Sciatic nerve (tissue), 2 donors: ENCODE measurements at places on chromosomes 6 and 20.

- no peak for DNase-seq
These were observed 52.8 kb downstream of the RIPOR2 start for GRCh38 chr6:24882835-24883555.

GRCh38 chr6:44495036-44495901, 107.8 kb downstream of the CDC5L start:
- DNase-seq = no peak

DNA sequence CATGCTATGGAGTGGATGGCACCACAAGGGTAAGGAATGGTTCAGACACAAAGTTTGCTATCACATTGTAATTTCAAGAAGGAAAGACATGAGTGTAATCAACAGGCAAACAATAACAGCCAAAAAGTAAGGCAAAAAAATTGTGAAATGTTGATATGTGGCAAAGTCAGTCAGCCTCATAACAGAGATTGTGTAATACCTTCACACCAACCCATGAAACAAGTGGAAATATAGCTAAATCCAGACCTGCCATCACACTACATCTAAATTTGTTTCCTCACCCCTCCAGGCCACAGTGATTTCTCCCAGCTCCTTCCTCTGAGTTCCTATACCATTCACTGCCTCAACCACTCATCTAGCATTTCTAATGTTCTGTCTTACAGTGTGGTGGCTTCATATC, 37.3 kb downstream of the SIM1 start:
- DNase-seq = no peak

GRCh38 chr6:81575442-81575841, 177.0 kb downstream of the TENT5A start:
- no peak for DNase-seq

DNA sequence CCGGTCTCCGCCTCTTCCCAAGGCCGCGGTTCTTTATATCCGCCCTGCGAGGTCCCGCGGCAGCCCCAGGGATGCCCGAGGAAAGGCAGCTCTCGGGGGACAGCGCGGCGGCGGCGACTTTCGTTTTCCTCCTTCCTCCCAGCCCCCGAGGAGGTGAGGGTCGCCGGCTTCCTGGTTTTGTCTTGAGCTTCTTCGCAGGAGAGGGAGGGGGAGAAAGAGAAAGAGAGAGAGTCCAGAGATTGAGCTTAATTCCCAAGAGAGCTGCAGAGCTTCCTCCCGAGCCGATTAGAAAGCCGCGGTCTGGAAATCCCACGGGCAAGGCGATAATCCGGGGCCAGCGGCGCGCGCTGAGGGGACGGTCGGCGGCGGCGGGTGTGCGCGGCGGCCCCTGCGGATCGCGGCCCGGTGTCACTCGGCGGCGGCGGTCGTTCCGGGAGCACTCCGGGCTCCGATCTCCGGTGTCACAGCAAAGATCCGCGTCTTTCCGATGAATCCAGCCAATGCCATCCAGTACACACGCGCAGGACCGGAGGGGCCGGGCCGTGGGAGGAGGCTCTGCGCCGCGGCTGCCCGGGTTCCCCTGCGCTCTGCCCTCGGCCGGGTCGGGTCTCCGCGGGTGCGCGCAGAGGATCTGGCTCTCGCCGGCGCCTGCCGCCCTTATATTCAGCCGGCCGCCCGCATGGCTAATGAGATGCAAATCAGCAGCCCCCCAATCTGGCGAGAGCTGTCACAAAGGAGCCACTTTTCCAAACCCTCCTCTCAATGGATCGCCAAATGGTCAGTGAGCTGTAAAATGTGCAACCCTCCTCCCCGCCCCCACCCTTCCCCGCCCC, at the start of gene DLL1:
DLL1 (minus strand) TSS at position 783 of the 833 bp plus-strand sequence. CDS start 939 bp downstream, outside the sequence.
- DNase-seq = no peak

DNA sequence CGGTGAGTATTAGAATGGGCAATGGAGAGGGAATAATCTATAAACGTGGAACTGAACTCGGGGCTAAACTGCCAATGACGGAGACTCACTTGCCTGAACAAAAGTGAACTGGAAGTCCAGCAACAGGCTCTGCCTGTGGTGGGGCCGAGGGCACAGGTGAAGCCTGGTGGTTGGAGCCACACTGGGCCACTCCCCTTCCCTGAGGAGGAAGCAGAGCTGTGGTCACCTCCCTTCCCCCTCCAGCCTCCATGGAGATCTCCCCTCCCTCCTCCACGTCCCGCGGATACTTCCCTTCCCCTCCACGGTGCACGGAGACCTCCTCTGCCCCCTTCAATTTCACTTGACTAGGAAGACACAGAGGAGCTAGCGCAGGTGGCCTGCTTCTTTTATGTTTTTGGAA, 14.7 kb upstream of the DSP start:
- DNase-seq = no peak

DNA sequence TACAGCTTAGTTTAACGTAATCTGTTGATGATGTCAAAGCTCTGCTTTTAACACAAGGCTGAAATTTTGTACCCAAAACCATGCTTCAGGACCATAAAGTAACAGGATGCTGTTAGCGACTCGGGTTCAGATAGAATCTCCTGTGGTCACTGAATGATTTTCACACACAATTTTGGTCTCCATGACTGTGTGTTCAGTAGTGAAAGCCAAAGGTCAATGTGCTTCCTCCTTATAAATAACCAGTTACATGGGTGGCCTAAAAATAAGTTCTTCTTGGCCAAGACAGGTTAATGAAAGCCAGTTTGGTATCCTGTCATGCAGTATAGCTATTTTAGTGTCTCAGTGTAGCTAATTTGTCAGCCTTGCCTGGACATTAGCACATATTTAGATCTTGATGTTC, 19.1 kb upstream of the LOC128125822 start:
- DNase-seq = no peak

- no peak for DNase-seq
These were observed 7.7 kb downstream of the AMD1 start for GRCh38 chr6:110882274-110882619.

DNA sequence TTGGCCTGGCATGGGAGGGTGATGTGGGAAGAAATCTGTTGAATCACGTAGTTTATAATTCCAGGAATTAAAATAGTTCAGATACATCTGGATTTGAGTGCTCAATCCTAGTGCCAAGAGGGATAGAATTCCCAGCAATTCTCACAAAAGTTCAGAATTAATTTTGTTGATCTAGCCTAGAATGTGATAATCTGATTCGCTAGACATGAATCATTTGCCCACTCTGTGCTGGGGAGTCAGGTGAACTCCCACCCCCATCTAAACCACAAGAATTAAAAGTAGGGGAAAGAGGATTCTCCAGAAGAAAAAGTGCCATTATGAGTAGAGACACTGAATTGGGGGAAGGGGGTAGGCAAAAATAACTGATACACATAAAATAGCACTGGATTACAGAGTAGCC, 85.0 kb downstream of the LIN28B start:
- no peak for DNase-seq

DNA sequence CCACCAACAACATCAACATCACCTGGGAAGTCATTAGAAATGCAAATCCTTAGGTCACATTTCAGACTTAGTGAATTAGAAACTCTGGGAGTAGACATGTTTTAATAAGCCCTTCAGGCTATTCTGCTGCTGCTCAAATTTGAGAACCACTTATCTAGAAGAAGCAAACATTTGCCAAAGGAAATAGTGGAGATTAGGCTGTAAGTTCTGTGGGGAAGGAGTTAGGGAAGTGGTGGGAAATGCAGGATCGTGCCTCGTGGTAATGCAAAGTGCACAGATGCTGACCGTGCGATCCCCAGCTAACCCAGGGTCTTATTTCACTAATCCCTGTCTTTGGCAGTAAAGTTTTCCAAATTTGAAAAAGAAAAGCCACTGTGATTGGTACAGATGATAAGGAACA, 328.5 kb downstream of the EPM2A start:
- no peak for DNase-seq

DNA sequence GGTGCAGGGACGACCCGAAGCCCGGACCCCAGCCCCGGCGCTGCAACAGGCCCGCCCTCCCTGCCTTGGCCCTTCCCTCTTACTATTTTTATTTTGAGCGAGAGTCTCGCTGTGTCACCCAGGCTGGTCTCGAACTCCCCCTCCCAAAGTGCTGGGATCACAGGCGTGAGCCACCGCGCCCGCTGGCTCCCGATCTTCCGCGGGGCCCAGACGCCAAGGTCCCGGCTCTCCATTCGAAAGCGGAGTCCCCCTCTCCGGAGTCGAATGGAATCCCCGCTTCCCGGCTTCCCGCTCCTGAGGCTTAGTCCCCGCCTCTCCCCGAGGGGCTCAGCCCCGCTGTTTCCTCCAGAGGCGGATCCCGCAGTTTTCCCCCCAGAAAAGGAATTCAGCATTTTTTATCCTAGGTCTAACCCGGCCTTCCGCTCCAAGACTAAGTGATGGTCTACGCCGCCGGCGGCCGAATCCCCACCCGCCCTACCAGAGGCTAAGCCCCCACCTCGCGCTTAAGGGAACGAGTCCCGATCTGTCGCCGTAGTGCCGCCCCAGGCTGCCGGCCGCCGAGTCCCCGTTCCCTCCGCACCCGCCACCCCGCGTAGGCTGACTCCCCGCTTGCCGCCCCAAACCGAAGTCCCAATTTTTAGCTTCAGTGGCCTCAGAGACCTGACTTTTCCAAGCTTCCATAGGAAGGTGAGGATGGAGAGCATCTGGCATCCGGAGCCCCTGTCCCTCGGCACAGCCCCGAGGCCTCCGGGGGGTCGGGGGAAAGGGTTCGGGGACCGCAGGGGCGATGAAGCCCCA, 11.5 kb upstream of the TMC2 start:
- DNase-seq = peak; percentile 72

- no peak for DNase-seq
These were observed 27.0 kb upstream of the CALHM6 start for GRCh38 chr6:116434056-116434725.

GRCh38 chr6:116215414-116215813, 38.5 kb downstream of the TSPYL4 start:
- DNase-seq = no peak

- no peak for DNase-seq
These were observed 203.5 kb upstream of the TSHZ2 start for GRCh38 chr20:52768694-52769093.

DNA sequence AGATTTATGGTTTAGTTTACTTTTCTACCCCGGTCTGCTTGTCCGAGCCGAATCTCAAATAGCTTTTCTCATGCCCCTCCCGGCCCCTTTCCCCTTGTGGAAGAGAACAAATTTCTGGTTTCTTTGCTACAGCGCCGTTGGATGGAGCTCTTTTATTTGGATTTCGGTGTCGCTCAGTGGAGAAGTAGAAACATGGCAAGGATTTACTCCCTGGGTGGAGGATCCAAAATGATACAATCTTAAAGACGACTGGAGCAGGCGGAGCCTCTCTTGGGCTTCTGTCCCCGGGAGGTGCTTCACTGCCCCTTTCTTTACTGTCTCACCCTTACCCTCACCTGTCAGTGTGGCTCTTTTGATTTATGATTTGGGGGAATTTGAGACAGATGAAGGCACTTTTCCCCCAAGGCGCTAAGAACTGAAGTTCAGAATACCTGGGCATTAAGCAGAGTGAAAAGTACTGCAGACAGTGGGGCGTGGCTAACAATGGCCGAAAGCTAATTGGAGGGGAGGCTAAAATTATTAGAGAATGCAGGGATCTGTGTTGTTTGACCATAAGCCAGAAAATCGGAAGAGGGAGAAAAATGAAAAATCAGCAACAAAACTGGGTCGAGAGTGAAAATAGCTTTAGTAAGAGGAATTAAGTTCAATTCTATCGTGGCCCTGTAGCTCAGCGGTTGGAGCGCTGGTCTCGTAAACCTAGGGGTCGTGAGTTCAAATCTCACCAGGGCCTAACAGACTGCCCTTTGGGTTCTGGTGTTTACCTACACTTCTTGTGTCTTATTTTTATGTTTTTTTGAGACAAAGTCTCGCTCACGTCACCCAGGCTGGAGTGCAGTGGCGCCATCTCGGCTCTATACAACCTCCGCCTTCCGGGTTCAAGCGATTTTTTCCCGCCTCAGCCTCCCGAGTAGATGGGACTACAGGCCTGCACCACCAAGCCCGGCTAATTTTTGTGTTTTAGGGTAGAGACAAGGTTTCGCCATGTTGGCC, 145.1 kb upstream of the ZNF184 start:
- no peak for DNase-seq

GRCh38 chr6:142855893-142856623, 88.9 kb downstream of the HIVEP2 start:
- DNase-seq = no peak

DNA sequence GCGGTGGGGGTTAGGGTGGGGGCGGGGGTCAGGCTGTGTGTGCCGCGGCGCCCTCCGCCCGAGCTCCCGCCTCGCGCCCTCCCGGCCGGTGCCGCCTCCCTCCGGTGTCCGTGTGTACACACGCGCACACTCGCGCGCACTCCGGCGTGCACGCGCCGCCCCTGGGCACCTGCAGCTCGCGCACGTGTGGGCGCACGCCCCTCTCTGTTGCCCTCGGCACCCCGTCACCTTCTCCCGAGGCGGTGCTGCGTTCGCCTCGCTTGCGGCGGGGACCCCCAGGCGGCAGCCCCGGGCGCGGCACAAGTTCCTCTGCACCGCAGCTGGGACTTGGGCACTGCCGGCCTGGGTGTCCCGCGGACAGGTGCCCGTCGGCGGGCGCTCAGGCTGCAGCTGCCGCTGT, 525 bp downstream of the MACROD2 start:
- DNase-seq = peak; percentile 58

GRCh38 chr6:169994739-169995138, 243.3 kb downstream of the ERMARD start:
- no peak for DNase-seq

GRCh38 chr6:146990284-146990683, 213.9 kb upstream of the STXBP5 start:
- no peak for DNase-seq

DNA sequence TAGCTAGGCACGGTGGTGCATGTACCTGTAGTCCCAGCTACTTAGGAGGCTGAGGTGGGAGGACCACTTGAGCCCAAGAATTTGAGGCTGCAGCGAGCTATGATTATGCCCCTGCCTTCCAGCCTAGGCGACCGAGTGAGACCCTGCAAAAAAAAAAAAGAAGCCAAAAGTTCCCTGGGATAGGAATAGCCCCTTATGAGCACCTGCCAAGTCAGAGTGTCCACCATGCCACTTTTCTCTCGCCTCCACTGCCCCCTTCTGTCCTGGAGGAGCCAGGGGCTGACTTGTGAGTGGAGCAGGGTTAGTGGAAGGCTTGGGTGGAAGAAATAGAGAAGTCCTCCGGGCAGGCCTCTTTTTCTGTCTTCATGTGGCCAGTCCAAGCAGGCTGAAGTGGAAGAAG, 12.1 kb upstream of the DDX27 start:
- DNase-seq = no peak

GRCh38 chr6:168964138-168964835, 289.4 kb downstream of the THBS2 start:
- no peak for DNase-seq

- DNase-seq = no peak
These were observed 61.1 kb upstream of the TGM3 start for GRCh38 chr20:2234598-2235191.

- no peak for DNase-seq
These were observed 490.2 kb upstream of the SULF2 start for GRCh38 chr20:48275286-48276020.

- DNase-seq = no peak
These were observed 158.1 kb downstream of the WDR27 start for GRCh38 chr6:169543704-169544103.

- no peak for DNase-seq
These were observed 6.1 kb upstream of the SFT2D1 start for GRCh38 chr6:166348305-166348949.

GRCh38 chr6:96611342-96611991, 48.5 kb downstream of the FHL5 start:
- no peak for DNase-seq
